ENCODE measurements at places on chromosomes 13 and 19. TPM values are rescaled to one million over a fixed set of nuclear protein-coding genes. Genes with fewer than 3 reads are reported as not detected.

ZNF99 gene
- total RNA-seq = not detected

KIR3DL1 gene
- total RNA-seq = not detected

GET3 gene
- total RNA-seq = 82.5 TPM

MARCHF2 gene
- 51.8 TPM for total RNA-seq

LGALS13 gene
- not detected for total RNA-seq

CRX gene
- total RNA-seq = not detected

LMTK3 gene
- total RNA-seq = 0.32 TPM

MED4 gene
- total RNA-seq = 21.6 TPM

ZNF530 gene
- 3.9 TPM for total RNA-seq

ZNF30 gene
- 3.9 TPM for total RNA-seq

ZNF230 gene
- 2.6 TPM for total RNA-seq

C2CD4C gene
- not detected for total RNA-seq

- DNase-seq = peak; percentile 32
These were observed 18.4 kb downstream of the PLD3 start for GRCh38 chr19:40366697-40367561.

DNA sequence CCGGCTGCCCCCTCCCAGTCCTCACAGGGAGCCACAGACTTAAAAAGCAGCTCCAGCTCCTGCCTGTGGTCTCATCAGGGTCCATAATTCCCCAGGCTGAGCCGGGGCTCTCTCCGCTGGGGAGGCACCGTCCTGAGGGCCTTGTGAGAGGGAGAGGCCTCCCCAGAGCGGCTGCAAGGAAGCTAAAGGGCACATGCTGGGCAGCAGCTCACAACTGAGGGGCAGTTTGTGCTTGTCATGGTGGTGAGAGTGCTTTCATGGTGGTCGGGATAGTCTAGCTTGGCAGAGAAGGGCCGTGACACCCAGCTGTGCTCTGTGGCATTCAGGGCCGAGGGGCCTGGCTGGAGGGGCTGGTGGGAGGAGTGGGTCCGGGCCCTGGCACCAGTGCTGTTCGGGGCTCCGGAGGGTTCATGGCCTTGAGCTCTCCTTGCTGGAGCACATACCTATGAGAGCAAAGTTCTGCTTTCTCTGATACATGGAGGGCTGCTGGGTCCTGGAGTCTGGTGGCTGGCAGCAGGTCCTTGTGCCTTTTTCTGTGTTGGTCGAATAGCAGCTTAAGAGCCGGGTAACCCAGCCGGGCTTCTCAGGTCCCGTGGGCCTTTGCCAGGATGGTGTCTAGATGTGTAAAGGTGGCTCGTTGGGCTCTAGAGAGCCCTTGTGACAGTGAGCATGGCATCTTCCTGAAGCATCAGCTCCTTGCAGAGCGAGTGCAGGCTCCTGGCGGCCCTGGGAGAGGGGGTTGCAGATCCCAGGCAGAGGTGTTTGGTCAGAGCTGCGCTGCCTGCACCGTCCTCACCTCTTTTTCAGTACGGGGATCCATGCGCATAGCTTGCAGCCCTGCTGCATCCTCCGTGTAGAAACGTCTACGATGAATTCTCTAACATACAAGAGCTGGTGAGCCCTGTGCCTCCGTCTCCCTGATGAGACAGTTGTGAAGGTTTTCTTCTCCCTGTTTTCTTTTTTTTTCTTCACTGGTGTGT is 8.8 kb downstream of the UPF1 start:
- DNase-seq = no peak

- DNase-seq = no peak
These were observed 51.9 kb downstream of the SLAIN1 start for GRCh38 chr13:77749344-77749880.

DNA sequence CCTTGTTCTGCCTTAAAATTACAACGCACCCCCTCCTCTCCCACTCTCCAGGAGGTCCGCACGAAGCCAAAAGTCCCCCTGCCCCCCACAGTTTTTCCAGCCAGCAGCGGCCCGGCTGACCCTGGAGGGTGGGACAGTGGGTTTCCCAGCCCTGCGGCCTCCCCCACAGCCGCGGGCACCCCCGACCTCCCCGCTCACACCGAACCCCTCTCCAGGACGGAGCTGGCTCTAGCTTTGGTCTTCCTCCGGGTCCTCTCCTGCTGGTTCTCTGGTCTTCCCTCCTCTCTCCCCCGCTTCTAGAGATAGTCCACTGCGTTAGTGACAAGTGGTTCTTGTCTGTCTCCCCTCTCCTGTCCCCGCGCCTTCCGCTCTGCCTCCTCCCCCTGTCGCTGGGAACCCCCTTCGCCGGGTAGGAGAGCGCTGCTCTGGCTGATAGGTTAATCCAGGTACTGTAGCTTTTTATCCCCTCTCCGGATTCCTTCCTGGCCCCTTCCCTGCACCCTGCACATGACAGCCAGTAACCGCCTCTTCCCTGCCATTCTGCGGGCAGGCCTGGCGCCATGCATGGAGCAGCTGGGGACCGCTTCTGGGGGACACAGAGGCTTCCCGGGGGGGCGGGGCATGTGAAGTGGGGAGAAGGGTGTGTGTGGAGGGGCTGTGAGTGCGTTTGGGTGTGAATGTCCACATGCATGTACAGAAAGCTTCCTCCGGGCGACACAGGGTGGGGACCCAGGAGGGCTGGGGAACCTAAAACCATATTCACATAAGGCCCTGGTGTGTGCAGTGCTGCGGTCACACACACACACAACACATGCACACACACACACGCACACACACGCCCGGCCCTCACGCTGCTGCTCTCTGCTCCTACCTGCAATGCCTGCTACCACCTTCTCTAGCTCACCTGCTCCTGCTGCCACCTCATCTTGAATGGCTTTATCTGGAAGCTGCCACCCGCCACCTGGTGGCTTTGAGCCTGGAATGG is 17.2 kb downstream of the PRR36 start:
- DNase-seq = no peak

DNA sequence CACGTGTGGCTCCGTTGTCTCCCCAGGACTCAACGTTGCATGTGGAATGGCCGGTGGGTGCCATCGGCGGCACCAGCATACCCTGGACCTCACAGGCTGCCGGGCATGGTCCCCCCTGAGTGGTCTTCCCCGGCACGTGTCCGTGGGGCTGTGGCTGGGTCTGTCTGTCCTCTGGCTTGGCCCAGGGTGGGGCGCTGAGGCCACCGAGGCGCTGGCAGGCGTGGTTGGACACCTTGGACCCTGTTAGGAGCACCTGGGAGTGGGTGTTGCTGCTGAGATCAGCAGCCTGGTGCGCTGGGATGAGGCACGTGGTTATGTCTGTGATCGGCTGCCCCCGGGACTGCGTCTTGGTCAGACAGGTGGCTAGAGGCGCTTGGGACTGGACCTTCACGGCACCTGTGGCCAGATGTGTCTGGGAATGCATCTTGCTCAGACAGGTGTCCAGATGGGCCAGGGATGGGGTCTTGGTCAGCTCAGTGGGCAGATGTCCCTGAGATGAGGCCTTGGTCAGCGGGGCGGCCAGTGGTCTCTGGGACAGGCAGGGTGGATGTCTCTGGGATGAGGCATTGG is 9.2 kb downstream of the IQCN start:
- DNase-seq = no peak

- peak; percentile 87 for DNase-seq
These were observed 40.8 kb downstream of the BBC3 start for GRCh38 chr19:47190167-47190727.

GRCh38 chr13:52450793-52451116 is 321 bp upstream of the VPS36 start:
- DNase-seq = no peak

DNA sequence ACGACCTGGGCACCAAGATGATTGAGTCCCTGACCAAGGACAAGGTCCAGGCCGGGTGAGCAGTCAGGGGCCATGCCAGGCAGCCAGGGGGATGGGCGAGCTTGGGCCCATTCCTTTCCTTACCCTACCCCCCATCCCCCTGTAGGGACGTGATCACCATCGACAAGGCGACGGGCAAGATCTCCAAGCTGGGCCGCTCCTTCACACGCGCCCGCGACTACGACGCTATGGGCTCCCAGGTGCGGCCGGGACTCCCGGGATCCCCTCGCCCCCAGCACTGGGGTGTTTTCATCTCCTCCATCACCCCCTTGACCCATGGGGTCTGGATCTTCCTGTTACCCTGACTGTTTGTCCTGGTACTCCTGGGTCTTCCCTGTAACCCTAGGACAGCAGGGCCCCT is 7.1 kb downstream of the LHB start:
- DNase-seq = no peak

- no peak for DNase-seq
These were observed 723.2 kb downstream of the UQCRFS1 start for GRCh38 chr19:28489776-28490175.

DNA sequence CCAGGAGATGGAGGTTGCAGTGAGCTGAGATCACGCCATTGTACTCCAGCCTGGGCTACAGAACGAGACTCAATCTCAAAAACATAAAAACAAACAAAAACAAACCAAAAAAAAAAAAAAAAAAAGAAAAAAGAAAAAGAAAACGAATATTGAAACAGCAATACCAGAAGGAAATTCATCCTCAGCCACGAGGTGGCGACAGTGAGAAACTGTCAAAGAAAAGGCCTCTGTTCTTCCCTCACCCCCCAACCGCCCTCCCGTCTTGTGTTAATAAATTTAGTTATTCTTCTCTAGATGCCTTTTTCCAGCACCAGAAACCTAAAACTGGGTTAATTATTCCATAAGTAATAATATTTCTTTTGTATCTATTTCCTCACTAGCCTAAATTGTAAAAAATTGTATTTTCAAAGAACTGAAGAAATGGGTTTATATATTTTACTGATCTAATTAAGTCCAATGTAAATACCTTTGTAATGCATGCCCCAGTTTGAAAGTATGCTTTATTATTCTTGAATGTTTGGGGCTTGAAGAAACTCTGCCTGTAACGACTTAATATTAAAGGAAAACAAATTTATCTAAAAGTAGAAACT is 38.6 kb downstream of the LIG4 start:
- peak; percentile 22 for DNase-seq

GRCh38 chr13:112744168-112745021 is 54.6 kb downstream of the ATP11A start:
- peak; percentile 54 for DNase-seq

DNA sequence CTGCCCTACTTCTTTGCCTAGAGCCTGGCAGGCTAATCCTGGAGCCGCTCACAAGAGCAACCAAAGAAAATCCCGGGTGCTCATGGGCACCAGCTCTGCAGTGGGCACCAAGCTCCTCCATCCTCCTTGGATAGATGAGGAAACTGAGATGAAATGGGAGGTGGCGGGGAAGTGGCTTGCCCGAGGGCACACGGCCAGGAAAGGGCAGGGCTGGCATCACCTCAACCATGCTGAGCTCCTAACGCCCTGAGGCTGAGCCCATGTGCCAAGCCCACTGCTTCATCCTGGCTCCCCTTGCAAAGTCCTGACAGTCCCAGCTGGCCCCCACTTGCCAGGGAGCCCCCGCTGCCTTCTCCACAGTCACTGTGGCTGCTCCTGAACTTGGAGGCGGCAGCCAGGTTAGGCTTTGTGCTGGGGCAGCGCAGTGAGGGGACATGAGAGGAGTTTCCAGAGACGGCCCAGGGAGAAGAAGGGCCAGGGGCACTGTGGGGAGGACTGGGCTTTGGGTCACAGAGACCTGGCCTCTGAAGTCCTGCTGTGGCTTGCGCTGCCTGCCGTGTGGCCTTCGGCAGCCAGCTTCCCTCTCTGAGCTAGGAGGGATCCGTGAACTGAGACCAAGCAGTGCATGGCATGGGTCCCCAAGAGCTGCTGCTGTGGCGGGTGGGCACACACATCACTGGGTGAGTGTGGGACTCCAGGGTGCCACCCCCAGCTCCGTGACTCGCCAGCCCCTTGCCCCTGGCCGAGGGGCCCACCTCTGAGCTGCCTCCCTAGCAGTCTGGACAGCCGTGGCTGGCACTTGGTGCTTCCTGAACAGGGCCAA is 17.5 kb downstream of the TMED1 start:
- no peak for DNase-seq

GRCh38 chr13:102395174-102395573 is 6.7 kb downstream of the FGF14 start:
- DNase-seq = no peak

- DNase-seq = no peak
These were observed 2.0 kb upstream of the CEBPA start for GRCh38 chr19:33304371-33304759.

- DNase-seq = no peak
These were observed 52.6 kb downstream of the ERICH4 start for GRCh38 chr19:41495589-41495988.

- peak; percentile 17 for DNase-seq
These were observed 106.2 kb downstream of the DNAJC15 start for GRCh38 chr13:43129511-43130110.

DNA sequence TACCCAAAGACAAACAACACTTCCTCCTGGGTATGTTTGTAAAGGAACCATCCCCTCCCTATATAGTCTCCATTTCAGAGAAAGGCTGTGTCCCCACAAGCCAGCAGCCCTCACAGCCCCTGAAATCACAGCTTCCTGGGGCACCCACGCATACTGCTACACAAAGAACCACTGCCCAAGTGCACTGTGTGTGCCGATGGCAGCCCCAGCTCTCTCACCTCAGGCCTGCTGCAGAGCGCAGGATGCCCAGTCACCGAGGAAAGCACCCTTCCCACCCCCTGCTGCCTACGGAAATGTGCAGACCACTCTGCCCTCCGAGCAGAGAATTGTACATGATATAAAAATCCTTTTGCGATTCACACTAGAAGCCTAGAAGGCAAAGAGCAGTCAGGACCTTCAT is 39.4 kb downstream of the SOHLH2 start:
- DNase-seq = no peak

GRCh38 chr13:53201454-53202225 is 173.0 kb downstream of the OLFM4 start:
- DNase-seq = no peak

DNA sequence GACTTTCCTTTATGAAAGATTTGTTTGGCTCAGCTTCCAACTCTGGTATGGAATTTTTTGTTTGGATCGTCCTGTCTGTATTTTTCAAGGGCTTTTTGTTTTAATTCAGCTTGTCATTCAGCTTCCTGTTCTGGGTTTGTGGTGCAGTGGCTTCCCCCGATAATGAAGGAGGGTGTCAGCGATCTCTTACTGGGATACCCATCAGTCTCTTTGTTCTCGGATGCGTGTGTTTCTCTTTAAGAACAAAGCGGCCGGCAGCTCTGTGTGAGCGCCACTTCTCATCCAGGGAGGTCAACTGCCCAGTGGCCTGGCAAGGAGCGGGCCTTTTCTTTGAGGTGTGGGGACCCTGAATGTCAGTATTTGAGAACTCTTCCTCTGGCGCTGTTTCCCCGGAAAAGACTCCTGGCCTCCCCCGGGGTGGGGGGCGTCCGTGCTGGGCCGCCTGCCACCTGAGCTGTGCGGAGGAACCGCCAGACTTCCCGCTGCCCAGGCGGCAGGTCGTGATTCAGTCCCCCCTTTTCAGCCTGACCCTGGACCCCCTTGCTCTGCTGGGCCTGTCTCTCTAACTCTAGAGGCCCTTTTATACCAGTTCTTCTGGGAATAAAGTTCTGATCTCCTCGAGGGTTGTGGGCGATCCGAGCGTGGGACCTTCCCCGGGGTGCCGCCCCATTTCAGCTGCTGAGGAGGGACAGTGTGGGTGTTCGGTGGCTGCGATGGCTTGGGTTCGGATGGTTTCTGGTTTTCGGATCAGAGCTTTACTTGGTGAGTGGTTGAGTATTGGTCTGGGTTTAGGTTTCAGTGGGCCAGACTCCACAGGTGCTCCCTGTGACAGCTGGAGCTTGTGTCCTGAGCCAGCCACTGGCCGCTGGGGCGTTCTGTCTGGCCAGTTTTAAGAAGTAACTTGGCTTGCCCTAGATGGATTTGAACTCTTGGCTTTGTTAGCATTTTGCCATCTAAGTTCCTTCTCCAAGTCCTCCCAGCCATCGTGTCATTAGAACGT is 3.4 kb downstream of the SF3A2 start:
- DNase-seq = peak; percentile 47

GRCh38 chr13:113785051-113786010 is 26.3 kb downstream of the TMEM255B start:
- DNase-seq = peak; percentile 67

- DNase-seq = peak; percentile 33
These were observed 4.7 kb downstream of the DNMT1 start for GRCh38 chr19:10190026-10190425.

GRCh38 chr13:96744367-96745331 is 249.6 kb downstream of the OXGR1 start:
- no peak for DNase-seq
